ENCODE measurements at places on chromosomes 6 and 20. TPM values are rescaled to one million over a fixed set of nuclear protein-coding genes. Genes with fewer than 3 reads are reported as not detected.

VSX1 gene
- not detected for total RNA-seq

HSPA1L gene
- 1.8 TPM for total RNA-seq

SPTLC3 gene
- total RNA-seq = 1.0 TPM

CFB gene
- 0.97 TPM for total RNA-seq

REV3L gene
- 22.2 TPM for total RNA-seq

RIMS1 gene
- 37.8 TPM for total RNA-seq

PAK5 gene
- not detected for total RNA-seq

IRAK1BP1 gene
- 3.8 TPM for total RNA-seq

SLC2A10 gene
- total RNA-seq = 3.7 TPM

DST gene
- total RNA-seq = 292 TPM

LINC00237 gene
- not detected for total RNA-seq

EPPIN gene
- not detected for total RNA-seq

PPIL1 gene
- total RNA-seq = 24.6 TPM

Data from bladder microvascular endothelial cell (primary cell).